ENCODE measurements at places on chromosomes 7 and 10. TPM values are rescaled to one million over a fixed set of nuclear protein-coding genes. Genes with fewer than 3 reads are reported as not detected.
A peak's percentile ranks its signal among the peaks of the same experiment; 100 is the strongest.

DNA sequence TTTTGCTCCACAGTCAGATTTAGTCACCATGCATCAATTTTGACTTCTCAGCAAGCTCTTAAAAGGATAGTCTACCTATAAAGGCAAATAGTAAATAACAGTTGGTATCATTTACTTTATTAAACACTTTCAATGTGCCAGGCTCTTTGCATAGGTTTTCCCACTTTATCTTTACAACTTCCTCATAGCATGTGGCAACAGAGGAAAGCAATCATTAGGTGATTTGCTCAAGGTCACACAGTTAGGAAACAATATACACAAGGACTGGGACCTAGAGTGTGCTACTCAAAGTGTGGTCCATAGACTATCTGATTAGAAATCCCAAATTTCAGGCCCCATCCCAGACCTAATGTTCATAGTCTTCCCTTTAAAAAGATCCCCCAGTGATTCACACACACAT lies 212.3 kb downstream of the MTERF1 start:
- H3K4me3 ChIP-seq = no peak overlapping the region
- H3K27me3 ChIP-seq = no peaks in the 10 kb centered on the region
- DNase-seq = no peak
- no peak overlapping the region for H3K27ac ChIP-seq

DNA sequence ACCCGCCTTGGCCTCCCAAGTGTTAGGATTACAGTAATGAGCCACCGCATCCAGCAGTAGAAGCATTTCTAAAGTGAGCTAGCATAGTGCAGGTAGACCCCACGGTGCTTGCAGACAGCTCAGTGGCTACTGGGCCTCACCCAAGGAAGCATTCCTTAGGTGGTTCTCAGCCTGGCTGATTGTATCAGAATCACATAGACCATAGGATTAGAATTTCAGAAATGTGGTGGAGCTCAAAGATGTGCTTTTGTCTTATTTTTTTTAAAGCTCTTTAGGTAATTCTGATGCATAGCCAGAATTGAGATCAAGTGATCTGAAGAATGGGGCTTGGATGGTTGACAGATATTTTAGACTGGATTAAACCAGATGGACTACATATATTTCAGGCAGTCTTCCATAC lies 10.9 kb downstream of the ANLN start:
- peaks cover 12% of the 10 kb centered on the region for H3K4me1 ChIP-seq
- H3K4me3 ChIP-seq = no peak overlapping the region
- no peak overlapping the region for H3K27ac ChIP-seq
- H3K27me3 ChIP-seq = no peaks in the 10 kb centered on the region

PVRIG gene
- 21.2 TPM for total RNA-seq

DDIT4 gene
- total RNA-seq = 637 TPM

DNA sequence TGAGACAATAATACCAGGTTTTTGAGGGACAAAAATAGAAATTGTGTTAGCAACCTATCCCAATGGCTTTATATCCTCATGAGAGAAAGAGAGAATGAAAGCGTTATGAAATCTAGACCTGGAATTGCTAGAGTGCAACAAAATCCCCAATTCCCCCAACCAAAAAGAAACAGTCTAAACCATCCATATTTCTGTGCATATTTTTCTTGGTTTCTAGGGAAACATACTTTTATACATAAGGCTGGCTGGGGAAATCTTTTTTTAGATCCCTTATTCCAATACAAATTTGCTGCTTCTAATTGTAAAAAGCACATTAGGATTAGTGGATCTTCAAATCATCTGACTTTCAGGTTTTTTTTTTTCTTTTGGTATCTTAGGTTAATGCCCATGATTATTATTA lies 277.0 kb upstream of the SEMA3A start:
- H3K4me1 ChIP-seq = no peaks in the 10 kb centered on the region
- no peaks in the 10 kb centered on the region for H3K27me3 ChIP-seq
- H3K36me3 ChIP-seq = no peaks in the 10 kb centered on the region
- no peak overlapping the region for H3K27ac ChIP-seq

MARCHF5 gene
- 27.4 TPM for total RNA-seq

DNA sequence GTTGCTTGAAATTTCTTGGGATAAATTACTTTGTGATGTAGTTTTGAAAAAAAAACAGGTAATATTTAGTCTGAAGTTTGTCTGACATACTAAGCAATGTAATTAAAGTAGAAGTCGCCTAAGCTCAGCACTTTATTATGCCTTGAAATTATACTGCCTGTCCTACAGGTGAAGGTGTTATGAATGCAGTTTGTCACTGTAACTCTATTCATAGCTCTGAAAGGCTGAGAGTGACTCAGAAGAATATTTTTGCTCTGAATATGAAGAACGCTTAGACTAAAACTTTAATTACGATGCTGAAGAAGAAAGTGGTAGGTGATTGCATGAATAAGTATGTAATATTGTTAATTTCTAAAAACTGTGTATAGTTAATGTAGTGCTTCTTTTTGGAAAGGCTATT lies 9.2 kb downstream of the CFTR start:
- no peak overlapping the region for H3K4me3 ChIP-seq
- H3K36me3 ChIP-seq = no peaks in the 10 kb centered on the region
- no peaks in the 10 kb centered on the region for H3K4me1 ChIP-seq
- DNase-seq = no peak
- no peaks in the 10 kb centered on the region for H3K27me3 ChIP-seq

NEURL1 gene
- total RNA-seq = 2.4 TPM

DNA sequence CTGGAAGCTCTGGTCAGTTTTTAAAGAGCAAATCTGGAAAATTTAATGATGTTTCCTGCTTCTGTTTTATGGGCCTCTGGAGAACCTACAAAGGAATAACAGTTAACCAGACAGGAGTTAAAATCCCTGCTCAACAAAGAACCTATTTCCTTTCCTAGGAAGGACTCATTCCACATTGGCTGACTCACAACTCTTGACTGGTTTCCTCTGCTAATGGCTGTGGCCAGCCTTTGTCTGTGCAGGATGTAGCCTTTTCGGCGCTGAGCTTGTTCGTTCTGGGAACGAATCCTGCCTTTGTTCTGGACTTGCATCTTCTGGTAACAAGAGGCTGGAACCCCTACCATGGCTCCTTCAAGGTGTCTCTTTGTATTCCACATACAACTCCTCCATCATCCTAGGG lies 112.8 kb upstream of the PDCD4 start:
- H3K4me1 ChIP-seq = peaks cover 9% of the 10 kb centered on the region
- peaks cover 2% of the 10 kb centered on the region for H3K27me3 ChIP-seq
- no peak overlapping the region for H3K4me3 ChIP-seq
- DNase-seq = no peak
- H3K27ac ChIP-seq = no peak overlapping the region
- H3K36me3 ChIP-seq = no peaks in the 10 kb centered on the region

LIPM gene
- not detected for total RNA-seq

DNA sequence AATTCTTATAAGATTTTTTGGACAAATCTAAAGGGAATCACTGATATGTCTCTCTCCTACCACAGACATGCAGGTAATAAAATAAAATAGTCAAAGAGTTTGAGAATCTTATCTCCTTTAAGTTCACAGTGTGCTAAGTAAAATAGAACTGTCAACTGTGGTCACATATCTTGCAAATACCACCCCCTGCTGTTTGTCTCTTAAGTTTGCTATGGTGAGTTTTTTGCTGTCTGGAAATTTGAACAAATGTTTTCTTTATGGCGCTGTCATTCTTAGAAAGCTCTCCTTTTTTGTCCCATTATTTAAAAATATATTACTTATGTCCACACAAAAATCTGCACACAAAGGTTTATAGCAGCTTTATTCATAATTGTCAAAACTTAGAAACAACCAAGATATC lies 19.6 kb downstream of the GIMAP5 start:
- H3K4me1 ChIP-seq = peaks cover 53% of the 10 kb centered on the region
- peaks cover 6% of the 10 kb centered on the region for H3K36me3 ChIP-seq
- no peaks in the 10 kb centered on the region for H3K27me3 ChIP-seq
- DNase-seq = no peak
- peak overlapping the region; percentile 93 for H3K27ac ChIP-seq
- H3K4me3 ChIP-seq = peak overlapping the region; percentile 27

GAD2 gene
- not detected for total RNA-seq

DNA sequence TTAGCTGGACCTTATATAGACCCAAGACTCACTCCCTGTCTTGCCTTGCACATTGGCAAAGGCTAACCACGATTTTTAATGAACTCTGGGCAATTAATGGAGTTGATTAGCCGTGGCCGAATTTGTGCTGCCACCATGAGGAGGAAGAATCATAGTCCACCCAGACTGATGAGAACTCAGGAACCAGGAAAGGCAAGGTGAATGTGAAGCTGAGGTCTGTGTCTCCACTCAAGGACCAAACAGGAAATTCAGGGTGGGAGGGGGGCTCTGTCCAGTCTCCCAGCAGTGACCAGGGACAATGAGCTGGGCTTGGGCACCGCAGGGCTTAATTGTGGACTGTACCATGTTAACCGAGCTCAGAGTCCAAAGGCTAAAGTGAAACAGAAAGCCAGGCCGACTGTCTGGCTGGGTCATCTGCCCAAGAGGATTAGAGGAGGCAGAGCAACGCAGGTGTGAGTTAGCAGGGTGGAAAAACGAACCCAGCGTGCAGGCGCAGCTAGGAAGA lies 127.0 kb upstream of the JCAD start:
- H3K36me3 ChIP-seq = no peaks in the 10 kb centered on the region
- H3K4me1 ChIP-seq = no peaks in the 10 kb centered on the region
- H3K27ac ChIP-seq = no peak overlapping the region
- no peaks in the 10 kb centered on the region for H3K27me3 ChIP-seq
- H3K4me3 ChIP-seq = no peak overlapping the region

DNA sequence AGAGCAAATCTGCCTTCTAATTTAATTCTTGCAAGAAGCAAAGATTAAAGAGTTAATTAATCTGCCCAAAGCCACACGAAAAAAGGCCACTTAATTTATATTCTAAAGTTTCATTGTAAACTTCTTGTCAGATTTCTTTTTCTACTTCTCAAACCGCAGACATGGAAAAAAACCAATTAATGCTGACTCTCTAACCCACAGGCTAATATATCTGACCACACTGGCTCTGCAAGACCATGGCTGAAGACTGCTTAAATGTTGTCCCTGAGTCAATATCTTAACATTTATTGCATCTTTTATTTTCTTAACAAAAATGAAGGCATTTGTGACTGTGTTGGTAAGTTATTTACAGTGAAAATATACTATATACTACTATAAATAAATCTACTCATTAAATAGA lies 234.0 kb upstream of the SP8 start:
- no peak for DNase-seq
- no peak overlapping the region for H3K27ac ChIP-seq
- H3K4me1 ChIP-seq = no peaks in the 10 kb centered on the region

DNA sequence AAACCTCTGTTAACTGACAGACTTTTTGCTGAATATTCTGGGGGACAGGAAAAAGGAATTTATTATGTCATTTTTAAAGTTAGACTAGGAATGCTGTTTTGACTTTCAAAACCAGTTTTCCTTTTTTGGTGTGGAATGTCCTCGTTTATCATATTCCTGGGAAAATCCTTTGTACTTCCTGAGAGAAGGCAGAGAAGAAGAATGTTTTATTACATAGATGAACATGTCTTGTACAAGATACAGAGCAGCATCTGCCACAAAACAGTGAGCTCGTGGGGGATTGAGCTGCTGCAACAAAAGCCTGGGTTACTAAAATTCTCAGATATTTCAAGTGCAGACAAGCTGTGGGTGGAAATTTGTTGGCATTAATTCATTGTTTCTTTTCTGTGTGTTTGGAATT lies 20.2 kb downstream of the MCU start:
- H3K4me3 ChIP-seq = no peak overlapping the region
- H3K36me3 ChIP-seq = peaks cover 4% of the 10 kb centered on the region
- no peak overlapping the region for H3K27ac ChIP-seq

DNA sequence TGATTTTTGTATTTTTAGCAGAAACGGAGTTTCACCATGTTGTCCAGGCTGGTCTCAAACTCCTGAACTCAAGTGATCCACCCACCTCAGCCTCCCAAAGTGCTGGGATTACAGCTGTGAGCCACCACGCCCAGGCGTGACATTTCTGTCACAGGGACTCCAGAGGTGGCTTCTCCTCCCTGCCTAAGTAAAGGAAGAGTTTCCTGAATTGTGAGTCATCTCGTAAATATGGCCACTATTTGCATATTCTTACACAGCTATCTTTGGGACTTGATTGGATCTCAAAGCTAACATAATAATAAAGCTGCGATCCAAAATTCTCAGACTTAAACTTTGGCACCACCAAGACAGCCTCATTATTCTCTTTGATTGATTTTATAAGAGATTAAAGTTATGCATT lies 50.1 kb downstream of the ADARB2 start:
- peaks cover 16% of the 10 kb centered on the region for H3K27me3 ChIP-seq
- no peaks in the 10 kb centered on the region for H3K36me3 ChIP-seq

GRCh38 chr7:16636555-16637101 lies 8.9 kb downstream of the ANKMY2 start:
- peaks cover 16% of the 10 kb centered on the region for H3K36me3 ChIP-seq
- no peaks in the 10 kb centered on the region for H3K4me1 ChIP-seq
- H3K4me3 ChIP-seq = no peak overlapping the region
- DNase-seq = no peak

COL26A1 gene
- total RNA-seq = not detected

GIMAP4 gene
- total RNA-seq = 140 TPM

GBX1 gene
- not detected for total RNA-seq

C10orf105 gene
- total RNA-seq = 0.76 TPM

PROSER2 gene
- total RNA-seq = 0.24 TPM

SPDYE5 gene
- total RNA-seq = not detected

DNA sequence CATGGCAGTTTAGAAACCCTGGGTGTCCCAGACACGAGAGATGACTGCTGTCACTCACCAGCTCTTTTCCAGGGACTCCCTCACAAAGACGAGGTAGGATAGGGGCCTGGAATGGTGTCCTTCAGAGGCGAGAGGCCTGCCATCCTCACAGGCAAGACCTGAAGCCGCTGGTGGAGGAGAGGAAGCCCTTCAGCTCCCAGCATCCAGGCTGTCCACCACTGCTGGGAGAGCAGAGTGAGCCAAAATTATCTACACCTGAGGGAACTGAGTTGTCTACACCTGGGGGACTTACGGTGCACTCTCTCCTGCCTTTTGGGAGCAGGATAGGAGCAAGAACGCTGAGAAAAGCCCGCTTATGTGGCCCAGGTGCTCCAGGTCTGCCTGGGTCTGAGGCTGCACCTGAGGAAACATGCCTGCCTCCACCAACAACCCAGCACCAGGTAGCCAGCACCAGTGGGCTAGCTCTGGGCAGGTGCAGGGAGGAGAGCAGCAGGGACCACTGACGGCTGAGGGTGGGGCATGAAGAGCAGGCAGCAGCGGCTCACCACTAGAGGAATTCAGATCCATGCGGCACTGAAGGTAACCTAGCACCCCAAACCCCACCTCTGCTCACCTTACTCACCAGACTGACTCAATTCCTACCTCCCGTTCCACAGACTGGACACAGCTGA lies 357.2 kb downstream of the SH2D4B start:
- no peak for DNase-seq
- H3K27me3 ChIP-seq = no peaks in the 10 kb centered on the region
- peaks cover 2% of the 10 kb centered on the region for H3K4me1 ChIP-seq
- H3K4me3 ChIP-seq = no peak overlapping the region
- H3K27ac ChIP-seq = no peak overlapping the region

- no peak overlapping the region for H3K27ac ChIP-seq
- no peaks in the 10 kb centered on the region for H3K4me1 ChIP-seq
- H3K27me3 ChIP-seq = no peaks in the 10 kb centered on the region
- no peak overlapping the region for H3K4me3 ChIP-seq
- peaks cover 11% of the 10 kb centered on the region for H3K36me3 ChIP-seq
Observed at GRCh38 chr10:16756561-16757221, 60.5 kb downstream of the RSU1 start.

Data from activated CD4-positive, alpha-beta memory T cell treated with anti-CD3 and anti-CD28 coated beads for 36 hours (primary cell).